NCI-H1694 (cell line): ENCODE measurements at places on chromosomes 5 and 9.

- no peak for DNase-seq
Observed at GRCh38 chr5:145925803-145926202, 10.6 kb upstream of the SH3RF2 start.

DNA sequence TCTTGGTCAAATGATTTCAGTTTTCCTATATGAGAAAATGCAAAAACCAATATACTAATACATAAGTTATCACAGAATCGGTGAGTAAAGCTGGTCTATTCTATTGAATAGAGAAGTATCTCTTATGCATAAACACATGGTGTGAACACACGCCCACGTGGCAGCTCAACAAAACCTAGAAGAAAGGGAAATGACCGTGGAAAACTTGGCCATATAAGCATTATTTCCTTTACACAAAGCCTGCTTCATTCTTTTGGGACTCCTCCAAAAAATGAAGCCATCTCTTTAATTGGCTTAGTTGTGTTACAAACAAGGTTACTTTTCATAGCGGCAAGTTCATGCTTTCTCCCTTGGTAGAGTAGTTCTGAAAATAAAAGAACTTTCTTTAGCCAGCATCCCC, 183.2 kb downstream of the TMEM161B start:
- no peak for DNase-seq

DNA sequence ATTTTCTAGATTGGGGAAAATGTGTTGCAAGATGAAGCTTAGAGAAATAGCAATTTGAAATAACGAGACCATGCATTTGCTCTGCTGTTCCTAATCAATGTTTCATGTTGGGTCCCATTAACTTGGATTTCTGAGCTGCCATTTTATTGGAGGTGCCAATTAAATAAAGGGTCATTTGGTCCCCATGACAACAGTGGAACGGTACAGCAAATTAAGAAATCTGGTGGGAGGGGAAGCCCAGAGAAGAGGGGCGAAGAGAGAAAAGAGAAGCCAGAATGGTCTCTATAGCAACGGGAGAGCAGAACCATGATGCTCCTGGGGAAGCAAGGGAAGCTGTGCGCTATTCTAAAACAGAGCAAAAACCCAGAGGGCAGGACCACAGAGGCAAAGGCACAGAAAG, 120.2 kb downstream of the ENTREP1 start:
- DNase-seq: no peak

- no peak for DNase-seq
Observed at GRCh38 chr5:142692321-142692894, 6.5 kb upstream of the FGF1 start.

- peak; percentile 81 for DNase-seq
Observed at GRCh38 chr5:175894793-175895192, 23.4 kb downstream of the CPLX2 start.

DNA sequence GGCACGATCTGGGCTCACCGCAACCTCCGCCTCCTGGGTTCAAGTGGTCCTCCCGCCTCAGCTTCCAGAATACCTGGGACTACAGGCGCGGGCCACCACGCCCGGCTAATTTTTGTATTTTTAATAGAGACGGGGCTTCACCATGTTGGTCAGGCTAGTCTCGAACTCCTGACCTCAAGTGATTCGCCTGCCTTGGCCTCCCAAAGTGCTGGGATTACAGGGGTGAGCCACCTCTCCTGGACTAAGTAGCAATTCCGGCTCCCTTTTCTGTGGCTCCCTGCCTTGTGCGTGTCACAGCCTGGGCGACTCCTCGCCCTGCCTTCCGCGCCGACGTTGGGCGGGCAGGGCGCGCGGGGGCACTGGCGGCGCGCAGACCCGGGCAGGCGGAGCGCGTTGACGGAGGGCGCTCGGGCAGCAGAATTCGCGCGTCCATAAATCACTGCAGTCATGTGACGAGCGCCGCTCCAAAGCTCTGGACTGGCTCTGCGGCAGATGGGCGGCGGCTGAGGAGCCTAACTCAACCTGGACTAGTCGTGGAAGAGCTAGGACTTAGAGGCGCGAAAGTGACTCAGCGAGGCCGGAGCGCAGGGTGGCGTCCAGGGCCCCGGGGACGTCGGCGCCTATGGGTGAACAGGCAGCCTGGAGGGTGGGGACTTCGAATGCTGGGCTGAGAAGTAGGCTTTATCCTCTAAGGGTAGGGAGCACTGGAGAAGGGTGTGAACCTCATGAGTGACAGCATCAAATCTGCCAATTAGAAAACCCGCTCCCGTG, 1.4 kb upstream of the CIZ1 start:
- no peak for DNase-seq

DNA sequence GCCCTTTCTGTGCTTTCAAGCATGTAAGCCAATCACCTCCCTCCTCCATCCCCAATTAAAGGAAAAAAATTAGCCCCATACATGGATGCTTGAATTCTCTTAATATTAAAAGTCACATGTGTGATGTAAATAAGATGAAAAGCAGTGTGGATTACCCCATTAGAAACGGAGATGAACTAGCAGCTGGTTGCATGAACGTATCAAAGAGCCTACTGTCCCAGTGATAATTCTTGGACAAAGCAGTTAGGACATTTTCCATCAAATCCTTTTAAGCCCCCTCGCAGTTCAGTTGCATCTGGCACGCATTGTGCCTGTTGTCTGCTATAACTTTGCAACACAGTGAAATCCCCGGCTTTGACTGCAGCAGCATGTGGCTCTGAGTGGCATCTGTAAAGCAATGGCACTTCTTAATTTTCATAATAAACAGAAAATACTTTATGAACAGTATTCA, 285.6 kb downstream of the FBXL7 start:
- DNase-seq: no peak

DNA sequence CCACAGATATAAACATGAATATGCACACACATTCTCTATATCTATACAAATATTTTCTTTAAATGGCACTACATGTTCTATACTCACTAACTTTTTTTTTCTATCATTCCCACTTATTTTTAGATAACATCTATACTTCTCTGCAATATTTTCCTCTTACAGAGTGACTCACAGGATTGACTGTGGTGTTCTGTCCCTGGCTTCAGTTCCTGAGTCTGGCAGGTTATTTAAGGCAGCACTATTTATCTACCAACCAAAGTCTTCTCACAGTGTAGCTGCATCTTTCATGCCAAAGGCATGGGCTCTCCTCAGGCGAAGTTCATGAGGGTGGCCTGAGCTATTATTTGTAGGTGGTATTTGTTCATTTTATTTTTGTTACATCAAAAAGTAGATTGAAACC, 409.0 kb downstream of the PRR16 start:
- DNase-seq: no peak

- DNase-seq: no peak
Observed at GRCh38 chr5:38347040-38347763, 88.8 kb downstream of the EGFLAM start.

DNA sequence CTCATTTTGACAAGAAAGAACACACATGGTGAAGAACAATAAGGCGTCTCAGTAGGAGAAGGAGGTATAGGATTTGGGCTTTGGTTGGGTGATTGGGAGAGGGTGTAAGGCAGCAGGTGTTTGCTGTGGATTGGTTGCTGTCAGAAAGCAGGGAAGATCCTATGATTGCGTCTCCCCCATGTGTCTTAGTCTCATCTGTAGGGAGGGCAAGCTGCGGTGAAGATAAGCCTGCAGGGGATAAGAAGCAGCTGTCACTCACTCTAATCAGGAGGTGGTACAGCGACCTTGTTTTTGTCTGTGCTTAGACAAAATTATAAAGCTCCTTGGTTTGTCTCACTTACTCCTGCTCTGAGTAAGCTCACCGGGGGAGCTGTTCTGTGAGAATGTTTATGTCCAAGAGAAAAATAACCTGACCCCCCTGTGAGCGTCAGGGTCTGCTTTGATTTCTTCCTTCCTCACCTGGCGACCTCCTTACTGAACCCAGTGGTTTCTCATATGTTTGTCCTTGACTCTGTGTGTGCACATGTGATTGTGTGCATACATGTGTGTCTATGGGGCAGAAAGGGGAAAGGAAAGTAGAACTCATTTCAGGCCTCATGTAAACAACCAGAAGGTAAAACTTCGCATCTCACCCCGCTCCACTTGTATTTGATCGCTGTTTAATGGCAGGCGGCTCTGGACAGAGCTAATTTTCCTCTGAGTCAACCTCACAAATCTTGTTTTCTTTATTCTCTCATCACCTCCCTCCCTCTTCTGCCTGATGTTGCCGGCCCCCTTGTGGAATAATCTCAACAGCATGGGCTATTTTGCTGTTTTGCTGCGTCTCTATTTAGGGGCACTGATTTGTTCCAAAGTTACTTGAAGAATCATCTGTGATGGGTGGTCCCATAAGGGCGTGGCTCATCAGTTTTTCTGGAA, 105.6 kb downstream of the TENT4A start:
- DNase-seq: no peak

DNA sequence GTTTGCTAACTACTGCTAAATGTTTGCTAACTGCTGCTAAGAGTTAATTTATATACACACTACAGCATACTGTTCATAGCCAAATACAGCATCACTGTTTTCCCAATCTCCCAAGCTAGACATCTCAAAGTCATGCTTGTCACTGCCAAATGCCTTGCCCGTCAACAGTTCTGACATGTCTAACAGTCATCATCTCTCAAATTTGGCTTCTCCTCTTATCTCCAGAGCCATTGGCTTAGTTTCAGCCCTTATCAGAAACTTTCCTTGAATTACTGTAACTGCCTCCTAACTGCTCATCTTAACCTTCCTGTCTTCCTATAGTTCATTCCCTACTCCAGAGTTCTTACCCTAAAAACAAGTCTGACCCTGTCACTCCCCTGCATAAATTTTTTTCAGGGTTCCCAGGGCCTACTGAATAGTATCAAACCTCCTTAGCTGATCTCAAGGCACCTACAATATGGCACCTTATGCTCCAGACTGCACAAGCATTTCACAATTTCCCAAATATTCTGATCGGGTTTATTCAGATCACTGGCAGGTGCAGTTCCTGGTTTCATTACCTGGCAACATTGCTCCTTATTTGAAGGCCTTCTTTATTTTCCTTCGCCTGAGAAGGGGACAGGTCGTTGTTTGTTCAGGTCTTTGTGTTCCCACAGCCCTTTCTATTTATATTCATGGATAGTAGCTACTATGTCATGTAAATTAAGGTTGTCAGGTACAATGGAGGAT, 55.9 kb upstream of the ANKRD55 start:
- no peak for DNase-seq

DNA sequence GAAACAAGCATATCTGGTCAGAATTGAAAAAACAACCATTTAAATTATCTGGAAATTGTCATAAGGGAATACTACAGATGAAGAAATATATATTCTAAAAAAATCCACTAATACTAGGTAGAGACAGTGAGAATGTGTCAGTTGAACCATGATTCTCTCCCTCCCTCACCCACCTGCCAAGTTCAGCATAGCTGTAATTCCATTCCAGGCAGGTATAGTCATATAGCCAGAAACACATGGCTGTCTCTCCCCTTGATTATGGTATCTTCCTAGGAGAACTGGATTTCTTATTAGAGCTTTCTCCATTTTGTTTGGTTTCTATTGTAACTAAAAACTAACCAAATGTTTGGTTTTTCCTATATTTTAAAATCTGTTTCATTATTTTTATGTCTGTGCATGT, 509.2 kb downstream of the CDH10 start:
- no peak for DNase-seq
